ENCODE measurements at places on chromosomes 11 and 22.

- no peak for DNase-seq
Observed at GRCh38 chr11:68371171-68372041, 59.0 kb downstream of the LRP5 start.

DNA sequence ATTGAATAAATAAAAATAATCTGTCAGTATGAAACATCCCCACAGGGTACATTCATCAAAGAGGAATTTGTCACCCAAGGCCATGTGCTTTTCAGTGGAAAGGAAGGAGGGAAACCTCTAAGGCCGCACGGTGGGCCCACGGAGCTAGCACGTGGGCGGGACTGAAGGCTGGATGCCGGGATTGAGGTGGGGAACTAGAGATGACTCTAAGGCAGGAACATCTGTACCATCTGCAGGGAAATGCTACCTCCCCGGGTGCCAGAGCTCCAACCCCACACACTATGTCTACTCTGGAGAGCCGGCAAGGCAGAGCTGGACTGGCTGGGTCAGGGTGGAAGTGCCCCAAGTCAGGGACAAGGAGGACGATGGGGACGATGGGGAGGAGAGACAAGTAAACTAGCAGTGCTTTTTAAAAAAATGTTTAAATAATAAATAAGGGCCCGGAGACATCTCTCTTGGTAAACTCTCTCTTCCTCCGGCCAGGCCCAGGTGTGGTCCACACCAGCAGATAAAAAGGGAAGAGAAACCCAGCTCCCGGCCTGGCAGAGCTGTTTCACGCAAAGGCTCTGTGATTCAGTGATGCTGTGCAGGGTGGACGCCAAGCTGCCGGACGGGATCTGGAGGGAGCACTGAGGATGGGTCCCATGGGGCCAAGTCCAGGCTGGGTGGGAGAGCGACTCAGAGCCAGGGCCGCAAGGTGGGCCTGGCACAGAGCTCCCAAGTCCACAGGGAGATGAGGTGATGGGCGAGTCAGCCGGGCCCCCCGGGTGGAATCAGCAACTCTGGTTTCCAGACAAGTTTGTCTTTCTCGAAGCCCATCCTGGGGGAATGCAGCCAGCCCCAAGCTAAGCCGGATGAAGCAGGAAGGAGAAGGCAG lies 5.8 kb downstream of the LIF start:
- no peak for DNase-seq

DNA sequence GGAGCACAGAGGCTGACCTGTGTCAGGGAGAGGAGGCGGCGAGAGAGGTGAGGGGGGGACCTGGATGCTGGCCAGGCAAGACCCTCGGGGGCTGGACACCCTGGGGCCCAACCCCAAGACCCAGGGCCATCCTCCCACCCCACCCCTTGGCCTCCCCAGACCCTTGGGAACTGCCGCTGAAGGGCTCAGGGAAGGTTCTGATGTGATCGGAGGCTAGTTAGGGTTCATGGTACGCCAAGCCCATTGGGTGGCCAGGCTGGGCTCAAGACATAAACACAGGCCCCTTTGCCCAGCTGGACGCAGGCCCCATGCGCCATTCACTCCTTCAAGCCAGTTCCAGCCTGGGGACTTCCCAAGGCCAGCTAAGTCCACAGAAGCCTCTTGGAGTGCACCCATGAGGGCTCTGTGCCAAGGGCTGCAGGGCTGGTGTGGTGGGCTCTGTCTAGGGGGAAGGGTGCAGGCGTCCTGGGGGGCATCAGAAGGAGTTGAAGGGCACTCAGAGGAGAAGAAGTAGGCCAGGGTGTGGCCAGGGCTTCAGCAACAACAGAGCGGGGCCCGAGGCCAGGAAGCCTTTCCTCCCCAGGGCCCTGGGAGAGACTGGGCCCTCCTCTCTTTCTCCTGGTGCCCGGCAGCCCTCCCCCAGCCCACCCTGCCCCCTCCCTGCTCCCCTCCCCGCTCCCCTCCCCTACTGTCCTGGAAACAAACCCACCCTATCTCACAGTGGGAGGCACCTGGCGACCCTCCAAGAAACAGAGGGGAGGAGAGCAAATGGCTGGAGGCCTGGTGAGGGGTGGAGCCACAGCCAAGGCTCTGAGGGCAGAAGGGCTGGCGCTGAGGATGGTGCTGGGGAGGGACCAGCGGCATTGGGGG lies 12.9 kb downstream of the TSPAN32 start:
- no peak for DNase-seq

- DNase-seq: no peak
Observed at GRCh38 chr11:103968685-103969084, 67.8 kb upstream of the DDI1 start.

- no peak for DNase-seq
Observed at GRCh38 chr22:33923033-33923432, 2.8 kb upstream of the LARGE1 start.

GRCh38 chr11:11477695-11478420 lies 124.8 kb upstream of the CSNK2A3 start:
- DNase-seq: no peak

DNA sequence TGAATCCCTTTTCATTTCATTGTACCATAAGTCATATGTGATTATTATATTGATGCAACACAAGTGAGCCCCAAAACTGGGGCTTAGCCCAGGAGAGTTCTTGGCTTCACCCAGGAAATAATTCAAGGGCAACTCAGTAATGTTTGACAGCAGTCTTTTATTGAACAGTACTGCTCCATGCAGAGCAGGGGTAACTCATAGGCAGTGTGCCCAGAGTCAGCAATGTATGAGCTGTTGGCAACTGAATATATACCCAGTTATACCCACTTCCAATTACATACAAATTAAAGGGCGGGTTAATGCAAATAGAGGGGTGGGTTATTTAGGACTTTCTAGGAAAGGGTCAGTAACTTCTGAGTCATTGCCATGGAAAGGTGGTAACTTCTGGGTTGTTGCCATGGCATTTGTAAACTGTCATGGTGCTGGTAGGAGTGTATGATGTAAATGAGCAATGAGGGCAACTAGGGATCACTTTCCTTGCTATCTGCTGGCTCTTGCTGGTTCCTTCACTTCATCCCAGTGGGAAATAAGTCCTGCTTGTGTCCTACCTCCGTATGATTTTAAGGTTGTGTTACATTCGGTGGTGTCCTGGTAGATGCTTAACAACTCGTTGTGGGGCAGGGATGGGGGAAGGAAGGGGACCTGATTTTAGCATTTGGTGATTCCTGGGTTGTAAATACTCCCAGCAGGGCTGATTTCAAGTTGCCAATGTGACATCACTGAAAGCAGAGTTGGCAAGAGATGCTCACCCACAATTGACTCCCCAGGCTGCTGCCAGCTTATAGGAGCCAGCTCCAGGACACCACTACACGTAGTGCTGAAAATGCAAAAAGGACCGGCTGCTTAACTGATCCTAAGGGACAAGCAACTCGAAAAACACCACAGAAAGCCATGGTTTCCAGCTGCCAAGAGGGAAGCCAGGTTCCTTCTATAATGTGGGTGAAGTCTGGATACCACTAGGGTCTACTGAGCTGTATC lies 70.1 kb downstream of the SYT9 start:
- no peak for DNase-seq
